ENCODE measurements at places on chromosomes 13 and 19.

DNA sequence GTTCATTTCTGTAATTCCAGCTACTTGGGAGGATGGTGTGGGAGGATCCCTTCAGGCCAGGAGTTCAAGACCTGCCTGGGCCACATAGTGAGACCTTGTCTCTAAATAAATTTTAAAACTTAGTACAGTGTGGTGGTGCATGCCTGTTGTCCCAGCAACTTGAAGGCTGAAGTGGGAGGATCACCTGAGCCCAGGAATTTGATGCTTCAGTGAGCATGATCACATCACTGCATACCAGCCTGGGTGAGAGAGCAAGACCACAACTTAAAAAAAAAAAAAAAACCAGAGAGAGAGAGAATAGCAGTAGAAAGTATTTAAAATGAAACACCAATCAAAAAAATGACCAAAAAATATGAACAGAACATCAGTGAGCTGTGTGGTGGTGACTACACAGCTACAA, 7.1 kb upstream of the ZNF823 start:
- no peak for DNase-seq

- no peak for DNase-seq
Measured at GRCh38 chr13:43797869-43798268, 11.1 kb upstream of the ENOX1 start.

- DNase-seq, result no peak
Measured at GRCh38 chr13:24148414-24149235, 11.9 kb upstream of the SPATA13 start.

DNA sequence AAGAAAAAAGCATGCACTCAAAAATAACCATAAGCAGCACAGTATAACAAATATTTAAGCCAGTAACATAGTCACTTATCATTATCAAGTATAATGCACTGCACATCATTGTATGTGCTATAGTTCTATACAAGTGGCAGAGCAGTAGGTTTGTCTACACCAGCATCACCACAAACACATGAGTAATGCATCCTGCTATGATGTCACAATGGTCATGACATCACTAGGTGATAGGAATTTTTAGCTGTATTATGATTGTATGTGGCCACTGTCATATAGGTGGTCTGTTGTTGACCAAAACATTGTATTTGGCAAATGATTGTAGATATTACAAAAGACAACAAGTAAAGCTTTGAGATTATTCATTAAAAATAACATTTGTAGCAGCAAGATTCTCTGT, 860.7 kb upstream of the GPC6 start:
- no peak for DNase-seq

DNA sequence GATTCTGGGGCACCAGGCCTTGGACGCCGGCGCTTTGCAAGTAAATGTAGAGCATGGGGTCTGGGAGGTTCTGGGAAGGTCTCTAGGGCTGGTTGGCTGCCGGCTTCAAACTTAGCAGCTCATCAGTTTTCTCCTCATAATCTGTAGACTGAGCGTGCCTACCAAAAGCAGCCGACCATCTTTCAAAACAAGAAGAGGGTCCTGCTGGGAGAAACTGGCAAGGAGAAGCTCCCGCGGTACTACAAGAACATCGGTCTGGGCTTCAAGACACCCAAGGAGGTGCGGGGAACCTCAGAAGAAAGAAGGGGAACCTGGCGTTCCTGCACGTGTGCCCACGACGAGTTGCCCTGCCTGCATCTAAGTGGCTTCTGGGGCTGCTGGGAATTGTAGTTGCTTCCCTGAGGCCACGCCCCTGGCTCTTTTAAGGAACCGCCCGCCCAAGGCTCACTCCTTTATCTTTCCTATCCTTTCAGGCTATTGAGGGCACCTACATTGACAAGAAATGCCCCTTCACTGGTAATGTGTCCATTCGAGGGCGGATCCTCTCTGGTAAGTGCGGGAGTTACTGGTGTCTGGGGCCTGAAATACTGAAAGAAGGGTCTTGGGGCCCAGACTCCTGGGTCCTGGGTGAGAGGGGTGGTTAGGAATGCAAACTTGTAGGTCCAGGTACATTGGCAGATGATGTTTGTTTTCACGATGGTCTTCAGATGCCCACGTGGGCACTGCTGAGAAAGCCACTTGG, 984 bp downstream of the RPS11 start:
- no peak for DNase-seq

DNA sequence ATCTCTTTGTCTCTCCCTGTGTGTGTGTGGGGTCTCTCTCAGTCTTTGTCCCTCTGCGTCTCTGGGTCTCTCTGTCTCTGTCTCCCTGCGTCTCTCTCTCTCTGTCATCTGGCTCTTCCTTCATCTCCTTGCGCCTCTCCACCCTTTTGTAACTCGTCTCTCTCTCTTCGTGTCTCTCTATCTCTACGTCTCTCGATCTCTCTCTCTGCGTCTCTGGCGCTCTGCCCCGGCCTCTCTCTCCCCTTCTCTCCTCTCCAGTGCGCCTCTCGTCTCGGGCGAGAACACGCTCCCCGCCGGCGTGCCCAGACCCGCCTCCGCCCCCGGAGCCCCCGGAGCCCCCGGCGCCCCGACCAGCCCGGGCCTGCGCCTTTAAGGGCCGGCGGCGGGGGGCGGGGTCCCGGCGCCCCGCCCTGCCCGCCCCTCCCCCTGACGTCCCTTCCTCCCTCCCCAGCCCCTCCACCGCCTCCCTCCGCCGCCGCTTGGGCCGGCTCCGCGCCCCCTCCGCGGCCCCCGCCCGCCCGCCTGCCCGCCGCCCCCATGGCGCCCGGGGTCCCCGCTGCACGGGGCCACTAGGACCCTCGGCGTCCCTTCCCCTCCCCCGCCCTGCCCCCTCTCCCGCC, at the start of gene MARK4:
MARK4 (plus strand) TSS at position 440 of the 620 bp plus-strand sequence. CDS start 318 bp downstream, outside the sequence.
- DNase-seq, result peak; percentile 86

- DNase-seq, result no peak
Measured at GRCh38 chr13:47638627-47639026, 362.4 kb downstream of the SUCLA2 start.

GRCh38 chr13:99484473-99484872, 16.8 kb upstream of the TM9SF2 start:
- DNase-seq, result no peak

DNA sequence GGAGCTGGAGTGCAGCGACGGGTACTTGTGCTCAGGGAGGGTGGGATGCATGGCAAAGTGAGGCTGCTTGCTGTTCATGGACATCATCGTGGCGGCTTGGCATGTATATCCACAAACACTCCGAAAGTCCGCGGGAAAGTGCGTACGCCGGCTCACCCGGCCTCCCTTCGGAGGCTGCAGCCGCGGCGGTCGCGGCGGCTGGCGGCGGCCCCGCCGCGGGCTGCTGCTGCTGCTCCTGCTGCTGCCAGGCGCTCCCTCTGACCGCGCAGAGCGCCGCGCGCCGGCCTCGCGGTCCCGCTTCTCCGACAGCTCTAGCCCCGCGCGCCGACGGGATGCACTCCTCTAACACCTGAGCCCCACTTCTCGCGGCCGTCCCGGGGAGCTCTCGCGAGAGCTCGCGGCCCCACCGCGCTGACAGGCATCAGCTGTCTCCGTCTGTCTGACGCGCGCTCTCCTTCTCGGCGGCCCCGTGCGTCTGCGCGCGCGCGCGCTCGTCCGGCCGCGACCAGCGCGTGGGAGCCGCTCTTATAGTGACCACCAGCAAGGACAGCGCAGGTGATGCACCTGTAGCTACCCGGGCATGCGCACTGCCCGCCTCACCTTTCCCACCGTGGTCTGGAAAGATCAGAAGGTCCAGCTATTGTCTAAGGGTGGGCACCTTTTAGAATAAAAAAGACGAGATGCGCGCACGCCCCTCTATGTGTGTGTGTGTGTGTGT, at the start of gene POU4F1:
POU4F1 (minus strand) TSS at position 313 of the 718 bp plus-strand sequence; CDS start at position 87, 226 bp downstream.
- DNase-seq, result peak; percentile 99

GRCh38 chr19:8675066-8675465, 23.5 kb downstream of the ACTL9 start:
- no peak for DNase-seq

DNA sequence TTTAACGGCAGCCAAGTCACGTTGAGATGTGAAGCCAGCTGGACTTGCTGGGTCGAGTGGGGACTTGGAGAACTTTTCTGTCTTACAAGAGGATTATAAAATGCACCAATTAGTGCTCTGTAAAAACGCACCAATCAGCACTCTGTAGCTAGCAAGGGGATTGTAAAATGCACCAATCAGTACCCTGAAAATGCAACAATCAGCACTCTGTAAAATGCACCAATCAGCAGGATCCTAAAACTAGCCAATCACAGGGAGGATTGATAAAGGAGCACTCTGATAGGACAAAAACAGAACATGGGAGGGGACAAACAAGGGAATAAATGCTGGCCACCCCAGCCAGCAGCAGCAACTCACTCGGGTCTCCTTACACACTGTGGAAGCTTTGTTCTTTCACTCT, 337.6 kb upstream of the SLITRK5 start:
- DNase-seq, result no peak

GRCh38 chr19:49151267-49152118, 3.7 kb downstream of the HRC start:
- peak; percentile 89 for DNase-seq

GRCh38 chr19:17095141-17095919, 19.8 kb downstream of the MYO9B start:
- no peak for DNase-seq

DNA sequence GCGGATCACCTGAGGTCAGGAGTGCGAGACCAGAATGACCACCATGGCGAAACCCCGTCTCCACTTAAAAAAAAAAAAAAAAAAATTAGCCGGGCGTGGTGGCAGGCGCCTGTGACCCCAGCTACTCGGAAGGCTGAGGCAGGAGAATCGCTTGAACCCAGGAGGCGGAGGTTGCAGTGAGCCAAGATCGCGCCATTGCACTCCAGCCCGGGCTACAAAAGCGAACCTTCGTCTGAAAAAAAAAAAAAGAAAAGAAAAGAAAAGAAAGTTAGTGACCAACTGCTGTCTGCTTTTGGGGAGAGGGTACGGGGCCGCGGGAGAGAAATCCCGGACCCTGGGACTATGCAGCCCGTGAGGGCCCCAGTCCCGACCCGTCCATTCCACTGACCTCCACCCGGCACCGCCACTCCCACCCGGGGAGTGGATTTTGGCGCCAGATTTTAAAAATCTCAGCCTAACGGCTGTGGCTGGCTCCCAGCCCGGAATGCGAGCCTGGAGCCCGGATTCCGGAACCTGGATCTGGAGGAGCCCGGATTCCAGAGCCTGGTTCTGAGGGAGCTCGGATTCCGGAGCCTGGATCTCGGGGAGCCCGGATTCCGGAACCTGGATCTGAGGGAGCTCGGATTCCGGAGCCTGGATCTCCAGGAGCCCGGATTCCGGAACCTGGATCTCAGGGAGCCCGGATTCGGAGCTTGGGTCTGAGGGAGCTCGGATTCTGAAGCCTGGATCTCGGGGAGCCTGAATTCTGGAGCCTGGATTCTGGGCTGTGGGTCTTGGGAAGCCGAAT, 6.1 kb upstream of the LMNB2 start:
- DNase-seq, result peak; percentile 62

Data from HEK293T (cell line).